Effector CD8-positive, alpha-beta T cell (primary cell): ENCODE measurements at places on chromosomes 6 and 20.
A peak's percentile ranks its signal among the peaks of the same experiment; 100 is the strongest.

DNA sequence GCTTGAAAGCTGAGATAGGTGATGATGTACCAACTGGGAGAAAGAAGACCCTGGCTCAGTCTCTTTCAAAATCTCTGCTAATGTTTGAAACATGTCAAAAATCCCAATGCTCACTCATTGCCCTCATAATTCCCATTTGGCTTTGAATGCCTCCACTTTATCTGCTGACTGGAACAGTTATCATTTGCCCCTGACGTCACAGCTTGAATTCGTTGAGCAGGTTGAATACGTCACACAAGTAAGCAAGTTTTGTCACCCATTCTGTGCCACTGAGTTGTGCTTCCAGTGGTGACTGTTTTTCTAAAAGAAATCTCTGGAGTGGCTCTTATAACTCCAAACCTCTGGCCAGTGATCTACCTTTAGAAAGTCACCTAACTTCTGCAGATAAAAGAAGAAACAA lies 991.4 kb downstream of the EYS start:
- DNase-seq: no peak

DNA sequence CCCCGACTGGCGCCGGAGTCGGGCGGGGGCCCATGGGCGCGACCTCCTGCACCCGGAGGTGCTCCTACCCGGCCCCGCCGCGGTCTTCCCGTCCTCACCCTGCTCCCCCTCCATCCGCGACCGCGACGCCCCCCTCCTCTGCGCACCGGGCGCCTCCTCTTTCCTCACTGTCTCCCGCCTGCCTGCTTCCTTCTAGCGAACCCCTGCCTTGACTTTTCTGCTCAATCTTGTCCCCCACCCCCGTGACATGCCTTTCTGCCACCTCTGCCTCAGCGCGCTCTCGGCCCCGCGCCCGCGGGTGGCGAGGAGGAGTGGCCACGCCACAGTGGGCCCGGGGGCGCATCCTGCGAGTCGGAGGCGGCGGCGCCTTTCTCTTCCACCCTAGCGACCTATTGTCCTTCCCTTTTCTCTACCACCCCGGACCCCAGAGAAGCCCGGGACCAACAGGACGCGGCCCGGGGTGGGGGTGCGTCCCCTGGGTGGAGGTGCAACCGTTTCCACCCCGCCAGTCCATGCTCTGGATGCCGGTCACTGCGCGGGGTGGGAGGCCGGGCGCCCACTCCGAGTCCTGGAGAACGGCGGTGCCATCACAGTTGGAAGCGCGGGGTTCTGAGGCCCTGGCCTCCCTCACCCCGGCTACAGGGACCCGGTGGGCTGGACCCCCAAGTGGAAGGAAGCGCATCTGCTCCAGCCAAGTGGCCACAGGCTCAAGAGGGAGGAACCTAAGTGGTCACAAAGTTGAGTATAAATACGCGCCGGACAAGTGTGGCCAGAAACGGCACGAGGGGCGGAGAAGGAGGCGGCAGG lies 2.0 kb downstream of the PDE10A start:
- DNase-seq: no peak

- DNase-seq: no peak
Observed at GRCh38 chr6:156648616-156649015, 128.6 kb upstream of the ARID1B start.

- no peak for DNase-seq
Observed at GRCh38 chr20:22717466-22717865, 133.1 kb upstream of the FOXA2 start.

- DNase-seq: no peak
Observed at GRCh38 chr6:100475554-100476320, 11.0 kb upstream of the SIM1 start.

GRCh38 chr20:7722564-7722963 lies 217.7 kb downstream of the HAO1 start:
- no peak for DNase-seq

DNA sequence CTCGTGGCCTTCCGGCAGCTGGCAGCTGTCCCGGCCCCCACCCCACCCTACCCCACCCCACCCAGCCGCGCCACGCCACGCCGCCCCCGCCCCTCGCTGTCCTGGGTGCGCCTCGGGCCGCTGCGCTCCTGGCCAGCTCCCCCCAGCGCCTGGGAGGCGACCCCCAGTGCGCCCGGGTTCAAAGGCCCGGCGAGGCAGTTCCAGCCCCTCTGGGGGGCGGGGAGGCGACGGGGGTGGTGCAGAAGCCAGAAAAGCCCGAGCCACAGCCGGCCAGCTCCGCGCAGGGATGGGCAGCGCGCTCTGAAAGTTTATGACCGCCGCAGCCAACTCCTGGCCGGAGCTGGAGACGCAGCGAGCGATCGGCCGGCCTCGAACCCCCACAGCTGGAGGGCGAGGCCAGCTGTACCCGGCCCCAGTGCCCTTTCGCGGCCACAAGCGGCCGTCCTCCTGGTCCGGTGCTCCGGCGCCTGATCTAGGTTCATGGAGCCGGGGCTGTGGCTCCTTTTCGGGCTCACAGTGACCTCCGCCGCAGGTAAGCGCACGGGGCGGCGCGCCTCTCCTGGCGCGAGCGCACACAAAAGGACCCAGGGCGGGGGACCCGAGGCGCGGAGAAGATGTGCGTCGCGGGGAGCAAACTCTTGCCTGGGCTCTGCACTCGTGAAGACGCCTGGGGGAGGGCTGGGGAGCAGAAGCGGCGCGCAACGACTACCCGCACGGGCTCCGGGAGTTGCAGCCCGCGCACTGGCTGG lies at the start of gene EDN3:
Gene EDN3 (plus strand): TSS at position 279 of the 749 bp plus-strand sequence. CDS start 202 bp downstream, at position 481.
- DNase-seq: no peak

GRCh38 chr20:44910690-44911262 lies 916 bp downstream of the PABPC1L start:
- no peak for DNase-seq

DNA sequence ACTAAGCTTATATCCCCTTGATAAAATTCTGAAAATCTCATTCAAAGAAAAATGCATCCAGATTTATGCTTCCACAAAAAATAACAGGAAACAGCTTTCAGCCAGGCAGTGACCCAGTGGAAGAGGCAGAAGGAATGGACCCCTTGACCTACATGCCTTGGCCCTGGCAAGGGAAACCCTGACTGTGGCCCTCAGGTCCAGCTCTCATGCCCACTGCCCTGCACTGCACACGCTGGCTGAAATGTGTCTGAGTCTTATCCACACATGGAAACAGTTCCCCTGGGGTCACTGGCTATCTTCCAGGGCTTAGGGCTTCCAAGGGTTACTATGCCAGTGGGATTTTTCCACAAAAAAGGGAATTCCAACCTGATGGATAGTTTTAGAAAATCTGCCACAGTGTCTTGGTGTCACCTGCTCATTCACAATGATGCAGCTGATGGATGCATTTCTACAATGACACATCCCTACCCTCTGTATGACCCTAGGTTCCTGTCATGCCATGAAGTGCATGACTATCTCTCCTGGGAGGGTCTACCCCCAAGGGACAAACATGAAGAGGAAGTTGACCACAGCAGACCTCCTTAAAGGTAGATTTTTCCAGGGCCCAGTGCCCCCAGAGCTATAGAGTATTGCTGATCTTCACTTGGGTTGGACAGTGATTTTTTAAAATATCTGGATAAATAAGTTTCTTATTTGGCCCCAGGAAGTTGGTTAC lies 121.9 kb upstream of the CD93 start:
- DNase-seq: no peak

DNA sequence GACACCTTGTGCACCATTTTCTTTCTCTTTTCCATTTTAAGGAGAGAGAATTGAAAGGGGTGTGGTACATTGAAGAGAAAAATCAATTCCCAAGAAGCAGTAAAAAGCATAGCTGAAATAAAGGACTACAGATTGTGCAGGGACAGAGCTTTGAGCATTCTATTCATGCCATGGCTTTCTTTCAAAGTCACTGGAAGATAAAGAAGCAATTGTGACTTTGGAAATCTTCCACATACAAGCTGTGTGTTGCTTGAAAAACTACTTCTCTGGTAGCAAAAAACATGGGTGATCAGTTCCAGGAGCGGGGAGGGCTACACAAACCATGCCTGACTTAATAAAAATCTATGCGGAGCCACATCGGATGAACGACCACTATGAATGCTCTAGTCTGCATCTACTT lies 230.2 kb upstream of the THEMIS start:
- no peak for DNase-seq

DNA sequence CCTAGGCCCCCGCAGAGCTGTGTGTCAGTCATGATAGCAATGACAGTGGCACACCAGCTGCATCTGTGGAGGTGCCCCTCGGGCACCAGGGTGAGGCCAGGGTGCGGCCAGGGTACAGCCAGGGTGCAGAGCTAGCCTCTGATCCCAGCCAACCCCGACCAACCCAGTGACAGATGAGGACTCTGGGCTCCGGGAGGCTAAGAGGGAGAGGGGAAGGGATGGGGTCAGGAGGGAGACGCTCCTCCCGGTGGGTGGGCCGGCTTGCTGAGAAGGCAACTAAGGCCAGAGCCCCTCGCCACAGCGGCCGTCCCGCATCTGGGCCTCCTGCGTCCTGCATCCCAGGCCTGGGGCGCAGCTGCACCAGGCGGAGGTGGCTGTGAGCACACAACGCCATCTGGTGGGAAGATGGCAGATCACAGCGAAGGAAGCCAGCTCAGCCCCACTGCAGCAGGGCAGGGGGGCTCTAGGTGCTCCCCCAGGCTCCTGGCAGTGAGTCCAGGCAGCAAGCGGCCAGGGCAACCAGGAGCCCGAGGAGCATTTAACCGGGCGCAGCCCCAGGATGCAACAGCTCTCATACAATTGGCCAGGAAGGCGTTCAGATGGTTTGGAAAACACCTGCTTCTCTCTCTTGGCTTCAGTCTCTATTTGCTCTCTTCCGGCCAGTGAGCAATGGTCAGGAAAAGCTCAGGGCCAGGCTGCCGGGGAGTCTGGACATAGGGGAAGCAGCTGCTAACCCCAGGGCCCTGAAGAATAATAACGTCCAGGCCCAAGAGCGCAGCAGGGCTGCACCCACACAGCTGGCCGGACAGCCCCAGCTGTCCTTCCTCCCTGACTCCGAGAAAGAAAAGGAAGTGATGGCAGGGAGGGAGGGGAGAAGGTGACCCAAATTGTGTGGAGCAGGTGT lies 169.4 kb downstream of the TAF4 start:
- DNase-seq: no peak

DNA sequence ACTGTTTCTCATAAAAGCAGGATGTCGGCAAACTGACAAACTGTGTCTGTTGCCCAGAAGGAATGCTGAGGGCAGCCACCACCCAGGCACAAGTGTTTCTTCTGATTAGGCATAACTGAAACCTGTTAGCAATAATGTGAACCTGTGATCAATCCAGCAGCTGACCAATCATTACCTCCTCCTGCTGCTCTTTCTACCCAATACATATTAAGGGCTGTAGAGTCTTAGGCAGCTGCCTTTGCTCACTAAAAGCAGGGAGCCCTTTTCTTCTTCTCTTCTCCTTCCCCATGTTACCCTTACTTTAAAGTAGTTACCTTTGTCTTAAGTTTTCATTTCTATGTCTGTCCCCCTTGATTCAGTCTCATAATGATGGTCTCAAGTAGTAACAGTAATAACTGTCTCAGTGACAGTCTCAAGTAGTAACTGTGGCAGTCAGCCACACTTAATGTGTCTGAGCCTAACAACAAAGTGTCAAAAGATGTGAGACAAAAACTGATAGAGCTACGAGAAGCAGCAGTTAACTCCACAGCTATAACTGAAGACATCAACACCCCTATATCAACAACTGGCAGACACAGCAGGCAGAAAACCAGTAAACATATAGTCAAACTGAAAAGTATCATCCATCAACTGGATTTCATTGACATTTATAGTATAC lies 37.0 kb downstream of the RANBP9 start:
- DNase-seq: no peak

DNA sequence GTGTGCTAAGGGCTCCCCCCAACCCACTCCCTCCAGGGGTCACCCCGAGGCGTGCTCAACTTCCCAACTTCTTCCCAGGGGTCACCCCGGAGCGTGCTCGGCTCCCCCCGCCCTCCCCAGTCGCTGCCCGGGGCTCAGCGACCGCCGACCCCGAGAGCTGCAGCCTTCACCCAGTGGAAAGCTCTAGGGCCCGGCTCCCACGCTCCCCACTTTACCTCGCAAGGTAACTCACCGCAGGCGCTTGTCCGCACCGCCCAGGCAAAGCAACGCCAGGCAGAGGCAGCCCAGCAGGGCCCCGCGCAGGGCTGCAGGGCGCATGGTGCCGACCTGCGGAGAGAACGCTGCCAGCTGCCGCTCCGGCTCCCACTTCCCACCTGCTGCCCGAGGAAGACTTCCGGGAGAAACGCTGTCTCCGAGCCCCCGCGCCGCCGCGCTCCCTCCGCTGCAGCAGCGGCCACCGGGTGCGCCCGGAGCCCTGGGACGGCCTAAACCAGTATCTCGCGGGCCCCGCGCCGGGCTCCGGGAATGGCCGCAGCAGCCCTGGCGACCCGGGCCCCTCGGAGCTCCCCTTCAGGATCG lies 396 bp downstream of the RNASET2 start:
- peak; percentile 33 for DNase-seq

DNA sequence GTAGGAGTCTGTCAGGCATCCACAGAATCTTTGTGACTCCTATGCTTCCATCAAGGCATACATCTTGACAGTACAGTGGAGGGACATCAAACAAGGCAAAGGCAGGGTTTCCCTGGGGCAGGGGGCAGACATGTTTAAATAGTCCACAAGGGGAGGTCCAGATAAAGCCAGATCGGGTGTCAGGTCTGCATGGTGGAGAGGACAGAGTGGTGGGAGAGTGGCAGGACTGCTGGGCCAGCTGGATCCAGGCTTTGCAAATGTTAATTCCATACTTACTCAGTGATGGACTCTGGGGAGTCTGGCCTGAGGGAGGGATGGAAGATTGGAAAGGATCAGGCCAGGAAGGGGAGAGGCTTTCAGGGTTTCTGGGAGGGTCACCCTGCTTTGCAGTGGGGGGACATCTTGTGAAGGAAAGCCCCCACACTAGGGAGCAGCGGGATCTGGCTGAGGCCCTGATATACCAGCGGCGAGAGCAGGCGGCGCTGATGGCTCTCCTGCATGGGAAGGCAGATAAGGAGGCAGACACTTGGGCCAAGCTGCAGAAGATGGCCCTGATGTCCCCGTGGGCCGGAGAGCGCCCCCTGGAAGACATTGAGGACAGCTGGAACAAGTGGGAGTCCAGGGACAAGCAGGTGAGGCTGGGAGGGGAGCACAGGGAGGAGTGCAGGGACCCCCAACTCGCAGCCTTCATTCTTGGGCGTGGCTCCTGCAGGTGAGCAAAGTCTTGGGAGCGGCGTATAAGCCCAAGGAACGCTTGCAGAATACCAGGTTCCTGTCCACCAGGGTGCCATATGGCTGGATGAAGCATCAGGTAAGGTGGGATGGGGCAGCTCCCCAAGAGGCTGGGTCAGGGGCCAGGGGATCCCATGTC lies 44.6 kb downstream of the SUN5 start:
- no peak for DNase-seq

GRCh38 chr6:155378276-155378675 lies 64.0 kb upstream of the TFB1M start:
- DNase-seq: no peak

DNA sequence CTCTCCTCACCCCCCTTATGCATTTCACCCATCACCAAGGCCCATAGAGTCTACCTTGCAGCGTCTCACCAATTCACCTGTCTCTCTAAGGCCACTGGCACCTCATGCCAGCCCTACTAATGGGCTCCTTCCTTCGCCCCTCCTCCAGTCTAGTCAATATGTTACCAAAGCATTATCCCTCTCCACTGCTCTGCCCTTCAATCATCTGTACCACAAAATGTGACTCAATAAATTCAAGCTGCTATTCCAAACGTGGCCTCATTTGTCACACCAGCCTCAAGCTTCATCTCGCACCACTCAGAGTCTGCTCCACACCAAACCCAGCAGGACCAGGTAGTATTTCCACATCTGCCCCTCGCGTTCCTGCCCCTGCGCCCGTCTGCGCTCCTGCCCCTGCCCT lies 21.8 kb upstream of the RPS6KA2 start:
- no peak for DNase-seq
